ENCODE measurements at places on chromosomes 7 and 10.

GRCh38 chr7:50145226-50145625, 52.2 kb upstream of the ZPBP start:
- DNase-seq = no peak

- no peak for DNase-seq
These were observed 319.7 kb upstream of the GHITM start for GRCh38 chr10:83819609-83820008.

GRCh38 chr7:29812185-29812876, 6.0 kb downstream of the WIPF3 start:
- DNase-seq = no peak

DNA sequence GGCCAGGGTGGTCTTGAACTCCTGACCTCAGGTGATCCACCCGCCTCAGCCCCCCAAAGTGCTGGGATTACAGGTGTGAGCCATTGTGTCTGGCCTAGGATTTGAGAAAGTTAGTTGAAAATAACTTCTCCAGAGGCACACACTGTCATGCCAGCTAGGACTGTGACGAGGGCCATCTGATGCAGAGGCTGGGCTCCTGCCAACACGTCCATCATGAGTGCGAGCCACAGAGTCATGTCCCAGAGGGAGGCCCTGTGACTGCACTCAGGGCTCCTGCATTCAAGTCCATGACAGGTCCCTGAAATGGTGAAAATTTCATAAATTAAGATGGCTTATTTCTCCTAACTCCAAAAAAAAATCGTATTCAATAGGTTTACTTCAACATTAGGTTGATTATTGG, 17.1 kb downstream of the C10orf120 start:
- DNase-seq = no peak

- DNase-seq = no peak
These were observed 77.5 kb upstream of the STEAP1B start for GRCh38 chr7:22577470-22578001.
